GM23338 (cell line): ENCODE measurements at places on chromosomes 6 and 20. TPM values are rescaled to one million over a fixed set of nuclear protein-coding genes. Genes with fewer than 3 reads are reported as not detected.
A peak's percentile ranks its signal among the peaks of the same experiment; 100 is the strongest.

The MYLK4 gene
- 0.12 and 0.17 TPM in 2 replicates for total RNA-seq

The ATF6B gene
- 21.7 and 24.9 TPM in 2 replicates for total RNA-seq

The TFAP2A gene
- not detected in 2 replicates for total RNA-seq

DNA sequence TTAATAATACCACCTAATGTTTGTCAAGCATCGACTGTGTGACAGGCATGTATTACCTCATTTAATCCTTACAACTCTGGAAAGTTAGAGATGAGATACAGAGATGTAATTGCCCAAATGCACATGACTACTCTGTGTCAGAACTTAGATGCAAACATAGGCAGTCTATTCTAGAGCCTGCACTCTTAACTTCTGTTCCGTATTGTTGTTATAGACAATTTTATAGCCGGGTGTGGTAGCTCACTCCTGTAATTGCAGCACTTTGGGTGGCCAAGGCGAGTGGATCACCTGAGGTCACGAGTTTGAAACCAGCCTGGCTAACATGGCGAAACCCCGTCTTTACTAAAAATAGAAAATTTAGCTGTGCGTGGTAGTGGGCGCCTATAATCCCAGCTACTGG is 15.0 kb downstream of the IFT52 start:
- peaks cover 13% of the 10 kb centered on the region for H3K36me3 ChIP-seq
- no peaks in the 10 kb centered on the region for H3K27me3 ChIP-seq
- no peak overlapping the region for H3K27ac ChIP-seq
- DNase-seq: no peak

GRCh38 chr20:36017048-36017951 is 48.9 kb downstream of the CNBD2 start:
- no peak overlapping the region for H3K27ac ChIP-seq
- no peaks in the 10 kb centered on the region for H3K36me3 ChIP-seq
- peak; percentile 48 for DNase-seq
- H3K4me1 ChIP-seq: peaks cover 15% of the 10 kb centered on the region

- H3K4me1 ChIP-seq: peaks cover 36% of the 10 kb centered on the region
- H3K4me3 ChIP-seq: peak overlapping the region; percentile 92
- no peak overlapping the region for H3K27ac ChIP-seq
- DNase-seq: peak; percentile 84
- no peaks in the 10 kb centered on the region; the same call in 1 of the 2 replicates for H3K36me3 ChIP-seq
These were observed 584 bp downstream of the KIF13A start for GRCh38 chr6:17986656-17987446.

DNA sequence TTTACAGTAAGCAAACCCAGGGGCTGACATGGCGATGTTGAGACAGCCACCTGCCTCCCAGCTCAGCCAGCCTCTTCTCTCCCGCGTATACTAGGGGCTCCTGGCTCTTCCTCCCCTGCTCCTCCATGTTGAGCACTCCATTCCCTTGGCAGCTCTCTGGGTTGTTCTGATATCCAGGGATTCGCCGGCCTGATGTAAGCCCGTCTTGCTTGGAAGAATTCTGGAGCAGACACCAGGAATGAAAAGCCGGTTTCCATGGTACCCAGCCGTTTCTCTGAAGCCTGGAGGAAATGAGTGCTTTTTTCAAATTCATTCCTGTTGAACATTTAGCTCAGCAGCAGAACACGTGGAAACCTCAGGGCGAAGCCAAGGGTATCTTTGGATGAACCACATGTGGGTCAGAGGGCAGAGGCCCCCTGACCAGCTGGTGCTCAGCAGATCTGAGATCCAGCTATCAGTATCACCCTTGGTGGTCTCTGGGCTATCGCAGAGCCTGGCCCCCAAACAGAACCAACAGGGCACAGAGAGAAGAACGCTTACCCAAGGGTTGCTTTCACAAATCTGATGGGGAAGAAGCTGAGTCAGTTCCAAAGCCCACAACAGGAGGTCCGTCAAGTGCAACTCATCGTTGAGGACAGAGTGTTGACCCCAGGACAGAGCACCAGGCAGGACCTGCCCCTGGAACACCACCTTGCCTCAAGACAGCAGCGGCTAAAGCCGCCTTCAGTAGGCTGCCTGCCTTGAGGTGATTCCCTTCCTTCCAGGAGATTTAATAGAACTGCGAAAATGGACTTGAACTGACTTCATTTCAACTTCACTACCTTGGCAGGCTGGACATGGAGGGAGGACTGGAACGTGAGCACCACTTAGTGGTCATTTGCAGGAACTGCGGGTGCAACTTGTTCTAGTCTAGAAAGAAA is 96.1 kb upstream of the RIN2 start:
- H3K27me3 ChIP-seq: no peaks in the 10 kb centered on the region
- no peak overlapping the region for H3K27ac ChIP-seq
- H3K4me3 ChIP-seq: no peak overlapping the region
- H3K36me3 ChIP-seq: no peaks in the 10 kb centered on the region
- peak; percentile 83 for DNase-seq

The ZNF334 gene
- total RNA-seq: 15.2 and 19.1 TPM in 2 replicates

- no peaks in the 10 kb centered on the region for H3K36me3 ChIP-seq
- H3K27me3 ChIP-seq: no peaks in the 10 kb centered on the region
- peaks cover 10% of the 10 kb centered on the region for H3K4me1 ChIP-seq
These were observed 192.1 kb downstream of the KCNQ5 start for GRCh38 chr6:72813807-72814596.

GRCh38 chr6:3293271-3294155 is 34.8 kb downstream of the PSMG4 start:
- H3K27me3 ChIP-seq: no peaks in the 10 kb centered on the region
- H3K4me3 ChIP-seq: no peak overlapping the region
- peaks cover 1% of the 10 kb centered on the region; the same call in 1 of the 2 replicates for H3K36me3 ChIP-seq
- no peak for DNase-seq
- no peak overlapping the region; the same call in 1 of the 2 replicates for H3K27ac ChIP-seq
- H3K4me1 ChIP-seq: no peaks in the 10 kb centered on the region

DNA sequence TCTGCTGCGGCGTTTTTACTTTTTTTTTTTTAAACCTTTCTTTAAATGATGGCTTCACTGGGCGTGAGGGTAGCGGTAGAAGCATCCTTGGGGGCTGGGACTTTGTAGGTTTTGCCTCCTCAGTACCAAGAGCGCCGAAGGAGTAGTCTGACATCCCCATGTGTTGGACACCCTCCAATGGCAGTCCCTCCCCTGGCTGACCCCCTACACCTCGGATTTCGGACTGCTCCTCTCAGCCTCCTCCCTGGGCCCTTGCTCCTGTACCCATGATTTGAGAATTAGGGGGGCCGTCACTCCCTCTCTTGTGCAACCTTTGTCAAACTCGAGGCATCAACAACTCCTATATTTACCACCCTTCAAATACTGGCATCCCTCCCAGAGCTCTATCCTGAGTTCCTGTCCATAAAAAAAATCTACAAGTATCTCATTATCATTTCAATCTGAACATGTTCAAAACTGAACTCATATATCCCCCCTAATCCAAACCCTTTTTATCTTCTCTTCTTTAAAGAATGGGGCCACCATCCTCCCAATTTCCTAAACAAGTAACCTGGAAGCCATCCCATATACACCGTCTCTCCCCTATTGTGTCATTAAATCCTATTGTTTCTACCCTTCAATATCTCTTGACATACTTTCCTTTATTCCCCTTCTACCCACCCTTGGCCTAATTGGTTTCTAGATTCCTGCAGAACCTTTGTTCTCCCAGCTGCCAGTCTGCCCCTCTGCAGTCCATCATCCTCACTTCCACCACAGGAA is 1.2 kb upstream of the ARFGEF3 start:
- peaks cover 32% of the 10 kb centered on the region for H3K27me3 ChIP-seq
- no peaks in the 10 kb centered on the region for H3K36me3 ChIP-seq
- H3K27ac ChIP-seq: no peak overlapping the region
- DNase-seq: no peak
- H3K4me3 ChIP-seq: peak overlapping the region; percentile 90

The PRL gene
- not detected in 2 replicates for total RNA-seq

The RIPOR3 gene
- total RNA-seq: 6.0 and 6.3 TPM in 2 replicates

DNA sequence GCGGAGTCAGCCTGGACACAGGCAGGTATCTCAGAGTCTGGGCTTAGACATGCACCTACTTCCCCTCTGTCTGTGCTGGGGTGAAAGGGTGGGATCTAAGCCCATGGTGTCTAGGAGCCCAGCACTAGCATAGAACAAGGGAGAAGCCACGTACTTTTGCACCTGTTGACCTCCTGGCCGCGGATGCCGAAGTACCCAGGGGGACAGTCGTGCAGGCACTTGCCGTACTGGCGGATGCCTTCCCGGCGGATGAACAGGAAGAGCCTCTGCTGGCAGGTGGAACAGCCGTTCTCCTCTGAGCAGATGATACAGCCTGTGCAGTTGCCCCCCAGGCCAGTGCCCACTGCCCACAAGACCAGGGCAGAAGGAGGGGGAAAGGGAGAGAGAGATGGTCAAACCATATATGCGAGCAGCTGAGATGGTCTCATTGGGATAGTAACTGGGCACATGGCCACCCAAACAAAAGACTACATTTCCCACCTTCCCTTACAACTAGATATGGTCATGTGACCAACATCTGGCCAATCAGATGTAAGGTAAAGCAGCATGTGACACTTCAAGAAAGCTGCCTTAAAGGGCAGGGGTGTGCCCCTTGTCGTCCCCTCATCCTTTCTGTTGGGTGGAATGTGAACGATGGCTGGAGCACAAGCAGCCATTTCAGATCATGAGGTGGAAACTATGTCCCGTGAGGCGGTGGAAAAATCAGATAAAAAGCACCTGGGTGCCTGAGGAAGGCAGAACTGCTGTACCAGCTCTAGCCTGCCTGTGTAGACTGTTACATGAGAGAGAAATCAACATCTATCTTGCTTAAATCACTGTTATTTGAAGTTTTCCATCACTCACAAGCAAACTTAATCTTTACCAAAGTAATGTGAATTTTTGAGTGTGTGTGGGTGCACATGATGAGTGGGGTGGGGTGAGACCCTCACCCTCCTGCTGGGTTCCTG is 34.0 kb downstream of the RSPO4 start:
- H3K4me3 ChIP-seq: no peak overlapping the region
- no peaks in the 10 kb centered on the region for H3K36me3 ChIP-seq
- no peak overlapping the region for H3K27ac ChIP-seq
- peak; percentile 71 for DNase-seq
- H3K27me3 ChIP-seq: no peaks in the 10 kb centered on the region

DNA sequence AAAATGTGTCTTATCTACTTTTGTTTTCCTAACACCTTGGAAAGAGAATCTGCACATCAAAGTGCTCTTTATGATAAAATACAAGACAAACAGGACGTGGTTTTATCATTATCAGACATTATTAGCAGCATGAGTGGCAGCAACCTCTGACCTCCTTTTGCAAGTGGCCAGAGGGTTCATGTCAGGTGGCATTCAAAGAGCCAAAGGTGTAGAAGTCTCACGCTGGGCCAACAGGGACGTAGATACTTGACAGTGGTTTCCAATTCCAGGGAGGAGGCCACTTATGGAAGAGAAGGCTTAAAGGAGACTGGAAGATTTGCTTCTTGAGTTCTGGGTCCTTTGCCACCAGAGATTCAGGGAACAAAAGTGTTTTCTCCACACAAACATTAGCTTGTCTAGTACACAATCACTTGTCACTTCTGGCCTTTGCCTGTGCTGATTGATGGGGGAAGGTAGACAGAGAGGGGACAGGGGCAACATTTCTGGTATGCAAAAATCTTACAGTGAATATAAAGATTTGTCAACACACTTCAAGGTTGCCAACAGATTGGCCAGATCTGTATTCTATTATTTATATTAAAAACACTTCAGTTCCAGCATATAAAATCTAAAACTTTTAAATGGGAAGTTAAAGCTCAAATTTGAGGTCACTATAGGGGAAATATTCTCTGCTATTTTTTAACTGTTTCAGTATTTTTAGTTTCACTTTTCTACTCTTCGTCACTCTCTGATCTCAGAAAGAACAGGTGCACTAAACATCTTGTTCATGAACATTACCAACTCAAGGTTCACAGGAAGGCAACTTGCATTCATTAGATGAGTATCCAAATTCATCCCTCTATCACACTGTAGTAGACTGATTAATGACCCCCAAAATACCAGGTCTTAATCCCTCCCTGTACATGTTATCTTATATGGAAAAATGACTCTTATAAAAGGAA is 52.1 kb upstream of the FBXO30 start:
- no peaks in the 10 kb centered on the region for H3K27me3 ChIP-seq
- no peak overlapping the region for H3K4me3 ChIP-seq
- H3K36me3 ChIP-seq: no peaks in the 10 kb centered on the region
- no peak for DNase-seq

The HSPA1A gene
- 57.1 and 58.3 TPM in 2 replicates for total RNA-seq

GRCh38 chr6:141472162-141472928 is 660.4 kb upstream of the GJE1 start:
- no peaks in the 10 kb centered on the region for H3K27me3 ChIP-seq
- peaks cover 14% of the 10 kb centered on the region; the same call in 1 of the 2 replicates for H3K36me3 ChIP-seq
- H3K4me3 ChIP-seq: no peak overlapping the region
- peaks cover 4% of the 10 kb centered on the region; the same call in 1 of the 2 replicates for H3K4me1 ChIP-seq
